ENCODE measurements at places on chromosomes 7 and 10.

DNA sequence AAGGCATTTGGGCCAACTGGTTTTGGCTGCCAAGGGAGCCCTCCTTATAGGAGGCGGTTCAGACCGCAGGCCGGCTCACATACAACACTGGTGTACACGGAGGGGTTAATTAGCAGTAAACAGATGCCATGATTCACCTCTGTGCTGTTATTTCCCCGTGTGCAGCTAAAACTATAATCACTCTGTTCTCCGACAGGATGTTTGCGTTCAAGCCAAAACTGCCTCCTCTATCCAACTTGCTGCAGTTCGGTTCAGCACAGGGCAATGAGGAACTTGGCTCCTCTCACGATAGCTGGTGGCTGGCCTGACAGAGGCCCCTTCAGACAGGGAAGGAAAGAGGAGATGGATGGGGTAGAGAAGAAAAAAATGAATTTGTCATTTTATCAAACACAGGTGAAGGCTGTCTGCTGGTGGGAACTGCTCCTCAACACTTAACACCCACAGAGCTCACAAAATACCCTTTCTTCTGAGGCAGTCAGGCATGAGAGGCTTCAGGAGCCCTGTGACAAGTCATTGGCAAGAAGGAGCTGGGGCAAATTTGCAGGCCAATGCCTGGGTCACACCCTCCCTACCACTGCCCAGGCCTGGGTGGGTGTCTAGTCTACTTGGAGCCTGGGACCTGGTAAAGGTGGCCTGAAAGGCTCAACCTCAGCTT, 24.0 kb downstream of the KCNMA1 start:
- no peak for DNase-seq

DNA sequence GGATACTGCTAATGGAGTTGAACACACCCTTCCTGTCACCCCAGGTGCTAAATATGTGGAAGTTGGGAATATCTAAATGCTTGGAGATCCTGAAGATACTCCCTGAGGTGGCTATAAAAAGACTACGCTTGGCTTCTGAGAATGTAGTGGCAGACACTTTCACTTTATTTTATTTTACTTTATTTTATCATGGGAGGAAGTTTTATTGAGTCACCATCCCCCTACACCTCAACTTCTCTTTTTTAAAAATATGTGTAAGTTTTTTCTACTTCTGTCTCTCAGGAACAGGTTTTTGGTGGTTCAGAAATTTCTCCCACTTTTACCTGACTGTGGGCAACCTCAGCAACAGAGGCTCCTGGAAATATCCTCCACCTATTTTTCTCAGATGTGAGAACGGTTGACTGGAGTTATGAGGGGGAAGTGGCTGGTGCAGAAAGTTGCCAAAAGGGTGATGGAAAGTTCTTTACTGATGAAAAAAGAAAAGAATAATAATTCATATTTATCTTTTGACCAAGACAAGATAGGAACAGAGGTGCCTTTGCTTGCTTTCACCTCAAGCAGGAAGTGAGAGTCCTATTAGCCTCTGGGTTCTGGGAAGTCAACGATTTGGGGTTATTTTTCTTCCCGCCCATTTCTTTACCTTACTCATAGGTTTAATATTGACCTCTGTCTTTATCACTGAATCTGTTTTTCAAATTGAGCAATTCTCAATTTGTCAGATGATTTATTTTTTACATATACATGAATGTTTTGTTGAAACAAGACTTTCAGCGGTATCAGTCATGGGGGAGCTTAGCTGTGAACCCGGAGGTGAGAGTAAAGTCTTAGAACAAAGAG, 103.6 kb downstream of the AHR start:
- no peak for DNase-seq

DNA sequence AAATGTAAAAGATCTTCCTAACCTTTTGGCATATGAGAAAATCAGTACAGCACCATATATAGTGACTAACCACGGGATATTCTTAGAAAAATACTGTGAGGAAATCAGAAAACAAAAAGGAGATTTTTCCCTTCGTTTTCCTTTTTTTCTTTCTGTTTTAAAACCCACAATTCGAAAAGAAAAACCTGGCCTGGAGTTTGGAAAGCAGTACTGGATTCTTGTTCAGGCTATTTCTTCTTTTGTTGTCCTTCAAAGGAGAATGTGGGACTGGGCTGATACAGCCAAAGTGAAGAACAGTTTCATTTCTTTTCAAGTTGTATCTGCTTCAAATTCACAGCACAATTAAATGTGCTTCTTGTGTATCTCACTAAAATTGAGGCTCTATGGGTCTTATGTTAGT, 156.8 kb upstream of the PHYHIPL start:
- DNase-seq: no peak

DNA sequence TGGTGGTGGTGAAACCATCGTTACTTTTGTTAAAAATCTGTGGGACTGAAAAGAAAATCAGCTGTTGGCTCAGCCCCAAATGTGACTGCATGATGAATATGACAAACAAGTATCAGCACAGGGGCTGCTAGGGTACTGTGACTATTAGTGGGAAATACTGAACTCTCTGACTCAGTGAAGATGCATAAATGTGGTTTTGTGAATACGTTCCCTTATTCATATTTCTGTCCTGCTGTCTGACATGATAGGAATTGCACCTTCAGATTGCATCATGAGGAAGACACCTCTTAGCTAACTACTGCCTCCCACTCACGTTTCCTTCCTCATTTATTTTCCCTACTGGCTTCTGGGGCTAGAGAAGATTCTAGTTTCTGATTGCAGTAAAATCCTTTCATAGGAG, 1.4 kb downstream of the CLEC5A start:
- DNase-seq: no peak

- DNase-seq: peak; percentile 22
Measured at GRCh38 chr7:116395141-116395791, 104.3 kb upstream of the CAV2 start.

DNA sequence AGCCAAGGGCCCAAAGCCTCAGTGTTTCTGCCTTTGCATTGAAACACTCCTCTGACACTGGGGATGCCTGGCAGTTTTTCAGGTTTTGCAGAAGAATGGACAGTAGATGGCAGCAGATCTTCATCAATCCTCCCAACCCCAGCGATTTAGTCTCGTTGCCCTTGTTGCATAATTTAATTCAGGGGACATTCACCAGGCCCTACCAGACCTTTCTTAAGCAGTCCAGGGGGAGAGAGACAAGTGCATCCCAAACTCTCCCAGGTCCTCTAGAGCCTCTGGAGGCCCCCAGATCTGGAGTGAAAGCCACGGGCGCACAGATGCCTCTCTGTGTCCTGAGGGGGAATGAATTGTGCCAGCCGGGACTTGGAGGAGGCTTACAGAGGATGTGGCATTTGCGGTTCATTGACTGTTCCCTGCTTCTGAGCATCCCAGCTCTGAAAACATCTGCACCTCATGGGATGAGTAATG, 29.6 kb downstream of the MINDY4 start:
- peak; percentile 52 for DNase-seq

- DNase-seq: no peak
Measured at GRCh38 chr10:67784474-67784873, 53.5 kb downstream of the DNAJC12 start.

DNA sequence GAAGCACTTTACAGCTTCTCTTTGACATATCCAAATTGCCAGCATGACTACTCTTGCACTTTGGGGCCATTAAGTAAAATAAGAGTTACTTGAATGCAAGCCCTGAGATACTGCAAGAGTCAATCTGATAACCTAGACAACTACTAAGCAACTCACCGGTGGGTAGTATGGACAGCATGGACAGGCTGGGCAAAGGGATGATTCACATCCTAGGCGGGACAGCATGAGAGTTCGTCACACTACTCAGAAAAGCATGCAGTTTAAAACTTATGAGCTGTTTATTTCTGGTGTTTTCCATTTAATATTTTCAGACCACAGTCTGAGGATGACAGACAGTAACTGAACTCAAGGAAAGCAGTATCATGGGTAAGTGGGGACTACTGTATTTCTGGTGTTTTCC, 84.0 kb downstream of the ORC5 start:
- no peak for DNase-seq

DNA sequence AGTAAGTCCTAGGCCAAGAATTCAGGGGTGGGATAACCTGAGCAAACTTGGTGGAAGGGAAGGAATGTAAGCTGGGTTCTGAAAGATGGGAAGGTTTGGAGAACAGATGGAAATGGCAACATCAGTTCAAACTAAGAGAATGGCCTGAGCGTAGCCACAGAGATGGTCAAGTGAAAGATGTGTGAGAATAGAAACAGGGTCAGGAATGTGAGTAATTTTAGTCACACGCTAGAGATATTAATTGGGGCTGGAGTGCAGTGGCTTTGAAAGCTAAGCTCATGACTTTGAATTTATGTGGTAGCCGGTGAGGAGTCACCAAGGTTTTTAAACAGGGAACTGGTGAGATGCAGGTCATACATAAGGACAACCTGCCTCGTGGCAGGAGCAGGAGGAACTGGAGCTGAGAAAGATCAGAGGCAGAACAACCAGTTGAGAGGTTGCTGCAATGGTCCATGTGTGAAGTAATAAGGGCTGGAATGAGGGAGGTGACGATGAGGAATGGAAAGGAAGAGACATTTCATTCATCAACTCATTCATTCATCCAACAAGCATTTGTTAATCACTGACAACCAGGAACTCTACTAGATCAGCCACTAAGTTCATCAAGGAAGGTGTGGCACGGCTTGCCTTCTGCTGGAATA, 12.9 kb upstream of the SORBS1 start:
- DNase-seq: no peak

GRCh38 chr7:46363688-46364087, 442.6 kb upstream of the IGFBP3 start:
- DNase-seq: no peak

DNA sequence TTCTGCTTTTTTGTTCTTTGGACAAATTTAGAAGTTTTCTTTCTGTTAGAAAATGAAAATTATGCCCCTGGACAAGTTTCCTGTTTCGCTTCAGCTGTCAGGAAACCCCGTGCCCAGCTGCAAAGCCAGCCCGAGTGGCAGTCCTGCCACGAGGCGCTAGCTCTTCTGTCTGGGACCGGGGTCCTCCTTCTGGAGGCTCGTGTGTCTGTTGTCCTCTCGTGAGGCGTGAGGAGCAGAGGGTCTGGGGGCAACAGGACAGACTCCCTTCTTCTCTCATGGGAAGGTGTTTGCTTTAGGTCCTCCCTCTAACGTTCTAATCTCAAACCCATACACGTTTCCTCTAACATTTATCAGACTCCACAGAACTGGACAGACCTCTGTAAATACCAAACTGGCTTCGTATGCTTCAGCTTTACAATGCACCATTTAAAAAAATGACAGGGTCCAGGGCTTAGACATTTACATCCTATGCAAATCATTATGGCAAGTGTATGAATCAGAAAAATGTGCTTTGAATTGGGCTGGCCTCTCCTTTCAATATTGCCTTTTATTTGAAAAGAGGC, 184.5 kb upstream of the SHH start:
- no peak for DNase-seq

DNA sequence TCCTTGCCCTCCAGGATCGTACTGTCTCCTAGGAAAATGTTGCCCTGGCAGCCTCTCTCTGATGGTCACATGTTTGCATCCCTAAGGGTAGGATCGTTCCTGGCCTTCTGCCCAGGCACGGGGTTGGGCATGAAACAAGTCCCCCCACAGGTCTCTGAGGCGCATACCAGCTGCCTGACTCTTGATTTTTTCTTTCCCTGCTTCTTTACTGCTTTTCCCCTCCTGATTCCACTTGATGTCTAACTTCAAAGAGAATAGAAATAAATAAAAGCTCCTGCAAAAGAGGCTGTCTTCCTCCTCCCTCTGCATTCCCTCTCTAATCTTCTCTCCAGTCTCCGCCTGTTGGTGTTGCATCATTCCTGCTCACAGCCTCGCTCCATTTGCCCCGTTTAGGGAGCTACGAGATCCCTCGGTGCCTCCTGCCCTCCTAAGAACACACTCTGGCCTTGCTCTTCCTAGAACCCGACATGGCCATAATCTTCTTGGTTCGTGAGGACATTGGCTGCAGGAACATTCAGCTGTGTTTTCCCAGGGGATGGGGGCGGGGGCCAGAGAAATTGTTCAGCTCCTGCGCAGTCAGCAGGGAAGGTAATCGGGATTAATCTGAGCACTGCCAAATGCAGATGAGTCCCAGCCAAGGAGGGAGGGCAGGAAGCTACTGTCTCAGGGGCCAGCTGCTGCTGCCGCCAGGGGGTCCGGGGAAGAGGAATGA, 26.0 kb downstream of the LEP start:
- peak; percentile 34 for DNase-seq

DNA sequence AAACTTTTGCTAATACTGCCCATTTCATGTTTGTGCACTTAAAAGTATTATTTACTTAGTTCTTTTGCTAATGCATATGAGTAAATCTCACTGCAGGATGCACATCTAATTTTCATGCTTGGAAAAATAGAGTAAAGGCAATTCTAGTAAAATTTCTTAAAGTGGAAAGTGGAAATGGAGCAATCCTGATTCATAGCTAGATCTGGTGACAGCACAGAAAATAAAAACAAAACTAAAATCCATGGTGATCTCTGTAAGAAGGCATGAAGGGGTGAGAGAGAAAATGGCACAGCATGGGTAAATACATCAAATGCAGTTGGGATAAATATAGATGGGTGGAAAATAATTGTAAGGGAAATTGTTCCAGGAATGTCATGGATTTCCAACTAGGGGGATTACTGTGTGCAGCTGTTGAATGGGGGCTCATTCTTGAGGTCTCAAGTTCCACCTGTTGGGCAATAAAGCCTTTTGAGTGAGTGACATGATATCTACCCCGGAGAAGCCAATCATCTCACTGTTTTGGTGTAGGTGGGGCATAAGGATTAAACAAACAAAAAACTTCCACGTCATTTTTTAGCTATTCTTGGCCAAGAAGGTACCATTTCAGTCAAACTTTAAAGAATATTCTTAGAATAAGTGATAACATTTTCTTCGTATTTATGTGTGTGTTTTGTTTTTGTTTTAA, 1.7 kb upstream of the MCU start:
- DNase-seq: no peak

- no peak for DNase-seq
Measured at GRCh38 chr7:39091774-39092173, 114.1 kb downstream of the POU6F2 start.

- DNase-seq: no peak
Measured at GRCh38 chr10:69657430-69657829, 27.4 kb downstream of the FAM241B start.

DNA sequence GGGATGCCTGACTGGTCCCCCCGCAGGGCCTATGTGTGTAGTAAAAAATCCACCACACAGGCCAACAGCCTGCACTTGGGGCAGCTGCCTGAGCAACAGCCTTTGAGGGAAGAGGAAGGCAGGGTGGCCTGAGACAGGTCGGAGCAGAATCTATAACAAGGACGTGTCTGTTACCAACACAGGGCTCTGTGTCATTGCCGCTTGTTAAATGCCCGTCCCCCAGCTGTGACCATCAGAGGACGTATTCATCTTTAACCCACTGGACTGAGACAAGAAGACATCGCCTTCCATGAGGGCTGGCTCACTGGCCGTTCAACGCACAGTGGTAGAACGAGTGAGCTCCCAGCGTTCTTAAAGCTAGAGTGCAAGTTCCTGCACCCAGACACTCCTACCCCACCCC, 7.8 kb downstream of the PDIA4 start:
- no peak for DNase-seq

GRCh38 chr7:103613655-103614642, 167.9 kb upstream of the SLC26A5 start:
- DNase-seq: no peak

- no peak for DNase-seq
Measured at GRCh38 chr10:98567391-98568133, 120.8 kb upstream of the HPS1 start.

All from T1000 (cell line).